ENCODE measurements at places on chromosomes 6 and 20.

GRCh38 chr6:6712449-6713403 lies 124.2 kb downstream of the LY86 start:
- DNase-seq: no peak

GRCh38 chr20:60627751-60628565 lies 624.1 kb upstream of the CDH4 start:
- no peak for DNase-seq

DNA sequence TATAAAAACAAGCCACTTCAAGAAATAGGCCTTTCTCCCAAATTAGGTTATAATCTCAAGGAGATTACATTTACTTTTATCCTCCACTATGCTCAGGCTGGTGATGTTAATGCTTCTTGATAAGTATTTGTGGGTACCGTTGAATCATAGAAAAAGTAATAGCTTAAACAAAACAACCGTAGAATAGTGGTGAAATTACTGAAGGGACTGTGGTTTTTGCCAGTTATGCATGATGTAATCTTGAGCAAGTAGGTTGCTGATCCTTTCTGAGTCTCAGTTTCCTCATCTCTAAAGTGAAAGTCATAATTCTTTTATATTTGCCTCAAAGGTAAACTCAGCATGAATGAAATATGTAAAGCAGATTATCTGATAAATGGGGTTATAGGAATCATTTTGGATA lies 187.3 kb upstream of the JAG1 start:
- no peak for DNase-seq

DNA sequence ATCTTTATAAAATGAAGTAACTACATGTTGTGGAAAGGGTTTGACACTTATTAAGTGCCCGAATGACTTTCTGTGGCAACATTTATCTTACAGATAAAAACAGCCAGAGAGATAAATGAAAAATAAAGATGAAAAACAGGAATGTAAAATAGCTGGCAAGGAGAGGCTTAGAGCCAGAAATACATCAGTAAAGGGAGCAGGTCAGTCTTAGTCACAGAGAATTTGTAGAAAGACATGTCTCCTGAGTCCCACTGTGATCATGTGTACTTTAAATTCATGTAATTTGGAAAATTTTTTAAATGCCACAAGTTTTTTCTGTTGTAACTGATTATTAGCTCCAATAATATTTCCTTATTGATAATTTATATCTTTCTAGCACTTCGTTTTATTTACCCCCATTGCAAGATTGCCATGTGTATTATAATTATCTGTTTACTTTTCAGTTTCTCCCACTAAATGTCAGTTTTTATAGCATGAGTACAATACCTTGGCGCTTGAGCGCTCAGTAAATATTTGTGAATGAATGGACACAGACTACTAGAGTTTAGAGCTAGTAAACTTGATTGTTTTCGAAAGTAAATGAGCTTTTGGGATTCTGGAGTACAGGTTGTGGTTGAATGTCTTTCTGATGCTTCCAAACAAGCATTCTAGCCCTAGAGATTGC lies 15.2 kb downstream of the TAB2 start:
- no peak for DNase-seq

DNA sequence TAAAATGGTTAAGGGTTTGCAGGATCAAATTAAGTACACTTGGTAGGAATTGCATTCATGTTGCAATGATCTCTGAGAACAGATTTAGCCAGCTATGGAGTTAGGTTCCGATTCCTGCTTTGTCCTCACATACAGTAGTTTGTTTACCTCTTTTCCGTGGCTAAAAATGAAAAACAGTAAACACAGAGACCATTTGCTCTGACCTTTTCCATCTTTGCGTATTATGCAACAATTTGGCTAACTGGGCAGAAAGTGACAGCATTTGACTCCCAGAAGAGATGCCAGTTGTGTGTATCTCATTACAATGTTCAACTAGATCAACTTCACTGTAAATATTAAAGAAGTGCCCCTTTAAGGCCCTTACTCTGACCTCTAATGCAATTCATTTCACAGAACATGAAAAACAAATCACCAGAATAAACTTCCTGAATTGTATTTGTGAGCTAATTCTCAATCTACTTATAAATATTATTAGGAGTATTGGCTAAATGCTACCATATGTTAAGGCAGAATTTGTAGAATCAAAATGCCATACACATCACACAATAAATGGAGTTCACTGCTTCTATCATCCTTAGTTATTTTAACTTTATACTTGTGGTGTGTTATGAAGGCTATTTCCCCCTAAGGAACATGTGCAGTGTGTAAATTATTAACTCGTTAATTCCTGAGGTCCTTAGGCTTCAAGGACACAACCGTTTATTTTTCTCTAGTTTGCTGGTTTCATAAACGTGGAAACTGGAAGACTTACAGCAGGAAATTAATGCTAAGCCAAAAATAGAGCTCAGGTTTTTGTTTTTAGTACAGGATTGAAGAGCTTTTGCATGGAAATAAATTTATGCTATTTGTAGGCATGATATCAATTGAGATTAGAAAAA lies 380.7 kb upstream of the CITED2 start:
- DNase-seq: no peak

DNA sequence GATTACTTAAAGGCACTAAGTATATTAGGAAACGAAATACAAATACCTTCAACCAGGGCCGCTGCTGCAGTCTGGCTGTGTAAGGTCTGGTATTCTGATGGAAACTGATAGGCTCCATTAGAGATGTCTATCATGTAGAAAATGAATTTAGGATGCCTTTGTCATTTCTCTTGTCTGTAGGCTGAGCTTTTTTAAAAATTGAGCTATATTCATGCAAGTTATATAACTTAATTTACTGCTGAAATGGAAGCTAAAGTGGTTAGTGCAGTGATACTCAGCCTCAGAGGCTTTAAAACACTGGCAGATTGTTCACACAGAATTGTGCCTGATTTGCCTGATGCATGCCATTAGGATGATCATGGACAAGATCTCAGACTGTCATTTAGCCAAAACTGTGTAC lies 286.2 kb upstream of the QKI start:
- no peak for DNase-seq

GRCh38 chr6:109237077-109237985 lies 142.0 kb downstream of the CEP57L1 start:
- no peak for DNase-seq

DNA sequence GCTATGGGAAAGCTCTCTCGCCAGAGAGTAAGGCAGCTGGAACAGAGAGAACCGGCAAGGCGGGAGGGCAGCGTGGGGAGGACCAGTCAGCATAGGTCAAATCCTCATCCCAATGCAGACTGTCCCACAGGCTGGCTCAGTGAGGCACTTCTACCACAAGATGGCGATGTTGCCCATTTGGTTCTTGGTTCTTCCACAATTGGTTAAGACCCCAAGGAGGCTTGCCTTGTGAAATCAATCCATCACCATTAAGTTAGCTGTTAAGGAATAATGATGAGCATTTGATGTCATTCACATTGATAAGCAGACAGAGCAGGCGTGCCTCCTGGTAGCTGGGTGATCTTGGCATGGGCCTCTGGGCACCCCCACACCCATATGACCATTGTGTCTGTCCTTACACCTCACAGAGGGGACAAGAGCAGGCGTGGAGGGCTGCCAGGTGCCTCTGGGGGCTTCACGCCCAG lies 2.4 kb downstream of the CSTL1 start:
- peak; percentile 41 for DNase-seq

- no peak for DNase-seq
These were observed 81.6 kb upstream of the PMEPA1 start for GRCh38 chr20:57791178-57791962.

DNA sequence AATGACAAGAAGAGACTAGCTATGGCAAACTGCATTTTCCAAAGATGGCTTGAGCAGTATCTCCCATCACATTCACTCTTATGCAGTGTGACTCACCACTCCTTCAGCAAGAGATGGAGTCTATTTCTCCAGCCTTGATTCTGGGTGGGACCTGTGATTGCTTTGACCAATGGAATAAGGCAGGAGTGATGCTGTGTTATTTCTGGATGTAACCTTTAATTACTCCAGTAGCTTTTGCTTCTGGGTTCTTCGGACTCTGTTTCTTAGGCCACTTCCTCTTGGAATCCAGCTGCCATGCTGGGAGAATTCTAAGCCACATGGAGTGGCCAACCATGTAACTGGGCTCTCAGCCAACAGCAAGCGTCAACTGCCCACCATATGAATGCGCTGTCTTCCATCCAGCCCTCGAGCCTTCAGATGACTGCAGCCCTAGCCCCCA lies 50.7 kb downstream of the TGM2 start:
- no peak for DNase-seq

GRCh38 chr6:75830959-75831885 lies 82.2 kb downstream of the MYO6 start:
- no peak for DNase-seq

- DNase-seq: no peak
These were observed 74.6 kb upstream of the XRN2 start for GRCh38 chr20:21228511-21228910.

GRCh38 chr20:15256676-15257568 lies 919.5 kb upstream of the FLRT3 start:
- DNase-seq: no peak

GRCh38 chr20:21693322-21693721 lies 12.1 kb upstream of the PAX1 start:
- no peak for DNase-seq

GRCh38 chr6:29746846-29747687 lies 23.8 kb downstream of the HLA-F start:
- no peak for DNase-seq

DNA sequence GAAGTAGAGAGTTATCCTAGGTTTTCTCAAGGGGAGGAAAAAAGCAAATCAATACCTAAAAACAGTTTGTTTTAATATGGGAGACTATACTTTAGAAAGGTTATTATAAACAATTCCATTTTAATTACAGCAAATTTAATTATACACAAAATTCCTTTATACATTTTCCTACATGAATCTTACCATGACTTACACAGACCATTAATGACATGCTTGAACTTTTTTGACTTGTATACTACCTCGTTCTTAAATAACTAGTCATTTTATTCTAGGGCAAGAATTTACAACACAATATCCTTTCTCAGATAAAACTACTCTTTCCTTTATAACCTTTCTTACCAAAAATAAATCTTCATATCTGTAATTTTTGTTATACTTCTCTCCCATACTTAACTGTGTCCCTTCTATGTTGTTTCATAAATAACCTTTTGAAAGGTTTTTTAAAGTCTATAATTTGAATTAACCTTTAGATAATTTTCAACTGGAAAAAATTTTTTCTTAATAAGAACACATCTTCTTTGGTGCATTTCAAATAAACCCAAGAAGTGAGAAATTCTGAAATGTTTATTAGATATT lies 729.4 kb downstream of the TENT5A start:
- DNase-seq: no peak

DNA sequence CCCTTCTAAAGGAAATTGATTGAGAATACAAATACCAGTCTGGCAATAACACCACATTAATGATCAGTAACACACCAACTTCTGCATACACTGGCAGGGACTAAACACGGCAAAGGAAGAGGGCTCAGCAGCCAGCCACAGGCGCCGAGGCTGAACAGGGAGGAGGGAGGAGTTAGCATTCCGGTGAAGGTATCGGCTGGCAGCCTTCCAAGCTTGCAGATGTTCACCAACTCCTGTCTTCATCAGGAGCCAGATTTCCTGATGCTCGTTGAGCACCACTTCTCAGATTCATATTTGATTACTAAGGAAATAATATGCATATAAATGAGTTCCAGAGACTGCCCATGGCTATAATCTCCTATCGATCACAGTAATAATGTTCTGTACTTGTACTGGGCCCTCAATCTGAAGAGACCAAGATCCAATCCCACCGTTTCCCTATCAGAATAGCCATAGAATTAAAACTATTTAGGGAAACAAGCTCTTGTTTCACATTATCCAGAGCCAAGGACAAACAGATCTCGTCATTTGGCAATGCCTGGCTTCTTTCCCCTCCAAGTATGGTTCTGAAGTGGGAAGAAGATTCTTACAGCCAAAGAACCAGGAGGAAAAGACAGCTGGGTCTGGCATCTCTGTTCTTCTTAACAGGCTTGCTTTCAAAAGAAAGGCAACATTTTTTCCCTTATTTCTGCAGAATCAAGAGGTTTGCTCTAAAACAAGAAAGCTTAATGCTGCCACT lies 42.2 kb downstream of the GFOD1 start:
- no peak for DNase-seq

DNA sequence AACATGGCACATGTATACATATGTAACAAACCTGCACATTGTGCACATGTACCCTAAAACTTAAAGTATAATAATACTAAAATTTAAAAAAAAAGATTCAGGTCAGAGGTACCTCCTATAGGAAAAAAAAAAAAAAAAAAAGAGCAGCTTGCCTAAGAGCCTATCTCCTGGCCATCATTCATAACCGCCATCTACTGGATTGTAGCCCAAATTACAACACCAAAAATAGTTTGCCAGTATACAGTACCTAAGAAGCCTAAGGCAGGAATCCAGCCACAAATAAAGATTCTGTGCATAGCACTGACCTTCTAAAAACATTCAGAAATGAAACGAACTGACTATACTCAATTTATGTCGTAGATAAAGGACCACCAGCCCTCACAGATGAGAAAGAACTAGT lies 438.4 kb upstream of the ADGRB3 start:
- no peak for DNase-seq
